Stimulated activated CD8-positive, alpha-beta memory T cell treated with anti-CD3 and anti-CD28 coated beads, Interleukin-4, amount 100 ng/mL, for 4 hours (primary cell): ENCODE measurements at places on chromosomes 5 and 9.

- no peak for DNase-seq
Measured at GRCh38 chr9:79682076-79682736, 110.4 kb downstream of the TLE4 start.

- no peak for DNase-seq
Measured at GRCh38 chr9:37061768-37062167, 27.7 kb upstream of the PAX5 start.

GRCh38 chr9:137459601-137460362 lies 648 bp upstream of the NSMF start:
- DNase-seq, result no peak

- DNase-seq, result no peak
Measured at GRCh38 chr5:1510151-1510561, 13.6 kb downstream of the LPCAT1 start.

DNA sequence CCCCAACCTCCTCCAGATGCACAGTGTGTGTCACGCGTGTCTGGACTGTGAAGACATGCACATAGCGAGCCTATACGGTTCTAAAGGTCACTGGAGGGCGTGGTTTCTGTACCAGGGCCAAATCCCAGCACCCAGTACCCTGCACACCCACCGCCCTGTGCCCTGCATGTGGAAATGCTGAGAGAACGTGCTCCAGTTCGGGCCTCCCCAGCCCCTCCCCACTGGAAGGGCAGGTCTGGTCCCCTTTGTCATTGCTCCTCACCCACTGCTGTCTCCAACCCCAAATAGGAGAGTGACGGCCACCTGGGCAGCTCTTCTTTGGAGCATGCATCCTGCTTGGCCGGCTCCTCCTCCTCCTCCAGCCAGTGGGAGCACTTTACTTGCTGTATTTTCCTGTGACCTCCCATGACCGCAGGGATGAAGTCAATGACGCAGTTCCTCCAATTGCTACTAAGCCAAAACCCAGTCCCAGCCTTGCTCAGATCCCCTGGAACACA lies 116.7 kb downstream of the WNK2 start:
- DNase-seq, result no peak

- no peak for DNase-seq
Measured at GRCh38 chr5:106269252-106269843, 1401.4 kb downstream of the EFNA5 start.

GRCh38 chr9:129595903-129596540 lies 24.9 kb downstream of the C9orf50 start:
- no peak for DNase-seq

DNA sequence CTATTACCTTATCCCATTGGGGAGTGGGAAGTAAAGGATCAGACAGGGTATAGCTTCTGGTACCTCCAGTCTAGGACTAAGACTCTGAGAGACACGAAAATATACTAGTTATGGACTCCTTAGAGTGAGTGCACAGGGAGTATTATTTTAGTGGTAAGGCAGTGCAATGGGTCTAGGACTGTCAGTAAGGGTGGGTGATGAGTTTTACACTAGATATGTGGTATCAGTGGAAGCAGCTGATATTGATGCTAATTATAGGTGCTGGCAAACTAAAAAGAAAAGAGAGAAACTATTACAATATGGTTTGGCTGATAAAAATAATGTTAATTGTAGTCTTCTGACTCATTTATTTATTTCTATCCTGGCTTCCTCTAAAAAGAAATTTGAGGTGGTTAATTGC lies 118.6 kb downstream of the UNC13B start:
- DNase-seq, result no peak

- no peak for DNase-seq
Measured at GRCh38 chr9:2615497-2615896, 6.1 kb upstream of the VLDLR start.

GRCh38 chr5:27062451-27062850 lies 24.1 kb upstream of the CDH9 start:
- DNase-seq, result no peak

GRCh38 chr9:84708400-84708799 lies 38.9 kb downstream of the NTRK2 start:
- DNase-seq, result no peak

DNA sequence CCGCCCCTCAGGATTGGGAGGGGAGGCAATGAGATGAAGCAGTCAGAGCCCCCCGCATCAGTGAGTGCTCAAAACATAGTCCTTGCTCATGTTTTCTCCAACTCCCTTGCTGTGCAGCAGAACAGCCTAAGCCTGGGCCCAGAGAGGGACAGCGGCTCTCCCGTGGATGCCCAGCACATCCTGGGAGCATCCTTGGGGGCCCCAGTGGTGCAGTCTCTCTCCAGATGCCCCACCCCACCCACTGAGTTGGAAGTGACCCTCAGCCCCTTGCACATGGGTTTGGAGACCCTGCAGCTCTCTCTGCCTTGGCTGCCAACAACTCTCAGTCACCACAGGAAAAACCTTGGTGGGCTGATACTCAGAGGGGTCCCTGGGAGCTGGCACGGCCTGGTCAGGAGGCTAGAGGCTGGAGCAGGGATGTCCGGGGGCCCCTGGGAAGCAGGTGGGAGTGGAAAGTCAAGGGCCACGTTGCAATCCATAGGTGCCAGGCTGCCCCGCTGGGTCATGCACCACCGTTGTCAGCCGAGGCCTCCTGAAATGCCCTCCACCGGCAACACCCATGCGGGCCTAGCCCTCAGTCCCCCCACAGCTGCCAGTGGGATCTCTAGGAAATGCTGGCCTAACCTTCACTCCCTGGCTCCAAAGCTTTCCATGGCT lies 242.5 kb downstream of the PBX3 start:
- no peak for DNase-seq

DNA sequence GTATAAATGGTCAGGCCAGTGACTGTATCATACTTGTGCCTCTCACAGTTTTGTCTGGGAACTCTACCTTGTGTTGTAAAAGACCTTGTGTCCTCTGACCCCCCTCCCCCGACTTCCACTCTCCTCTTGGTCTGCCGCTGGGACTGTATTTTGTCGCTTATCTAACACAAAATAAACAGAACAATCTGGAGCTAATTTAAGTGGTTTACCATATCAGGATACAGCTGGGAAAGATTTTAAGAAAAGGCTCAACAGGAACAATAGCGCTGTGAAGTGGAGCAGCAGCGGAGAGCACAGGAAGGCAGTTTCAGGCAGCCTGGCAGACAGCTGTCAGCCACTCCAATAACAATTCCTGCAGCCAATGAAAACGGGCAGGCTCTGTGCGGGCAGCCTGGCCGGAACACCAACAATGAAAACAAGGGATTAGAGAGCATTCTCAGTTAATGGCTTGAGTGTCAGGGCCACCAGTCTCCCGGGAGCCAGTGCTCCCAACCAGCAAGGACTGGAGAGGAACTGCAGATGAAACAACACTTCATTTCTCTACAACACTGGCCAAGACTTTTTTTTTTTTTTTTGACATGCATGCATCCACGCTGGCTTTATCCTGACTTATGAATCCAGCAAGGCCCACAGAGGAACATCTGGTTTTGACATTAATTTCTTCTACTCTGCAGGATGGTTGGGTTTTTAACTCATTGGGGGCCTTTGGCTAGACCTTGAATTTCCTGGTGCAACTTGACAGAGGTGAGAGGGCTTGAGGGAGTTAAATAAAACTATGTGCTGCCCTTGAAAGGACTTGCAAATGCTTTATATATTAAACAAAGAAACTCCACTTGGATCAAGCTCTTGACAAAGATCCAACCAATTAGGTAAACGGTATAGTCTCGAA lies 76.7 kb downstream of the ARSB start:
- no peak for DNase-seq

DNA sequence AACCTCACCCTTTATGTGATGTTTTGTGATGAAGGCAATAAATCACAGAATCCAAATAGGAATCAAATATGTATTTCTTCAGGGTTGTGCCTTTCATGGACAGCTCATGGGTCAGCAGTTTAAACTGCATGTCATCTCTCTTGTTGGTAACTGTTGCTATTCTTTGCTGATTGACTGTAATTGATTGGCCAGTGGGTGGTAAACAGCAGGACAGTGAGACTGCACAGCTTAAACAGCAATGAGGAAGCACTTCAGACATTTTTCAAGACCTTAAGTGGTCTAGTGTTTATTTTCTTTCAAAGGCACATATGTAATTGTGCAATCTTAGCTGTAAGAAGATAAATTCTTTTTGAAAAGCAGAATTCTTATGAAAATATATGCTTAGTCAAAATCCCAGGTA lies 260.5 kb downstream of the COX7C start:
- no peak for DNase-seq

GRCh38 chr5:81165493-81166119 lies 67.5 kb upstream of the CKMT2 start:
- DNase-seq, result peak; percentile 19

DNA sequence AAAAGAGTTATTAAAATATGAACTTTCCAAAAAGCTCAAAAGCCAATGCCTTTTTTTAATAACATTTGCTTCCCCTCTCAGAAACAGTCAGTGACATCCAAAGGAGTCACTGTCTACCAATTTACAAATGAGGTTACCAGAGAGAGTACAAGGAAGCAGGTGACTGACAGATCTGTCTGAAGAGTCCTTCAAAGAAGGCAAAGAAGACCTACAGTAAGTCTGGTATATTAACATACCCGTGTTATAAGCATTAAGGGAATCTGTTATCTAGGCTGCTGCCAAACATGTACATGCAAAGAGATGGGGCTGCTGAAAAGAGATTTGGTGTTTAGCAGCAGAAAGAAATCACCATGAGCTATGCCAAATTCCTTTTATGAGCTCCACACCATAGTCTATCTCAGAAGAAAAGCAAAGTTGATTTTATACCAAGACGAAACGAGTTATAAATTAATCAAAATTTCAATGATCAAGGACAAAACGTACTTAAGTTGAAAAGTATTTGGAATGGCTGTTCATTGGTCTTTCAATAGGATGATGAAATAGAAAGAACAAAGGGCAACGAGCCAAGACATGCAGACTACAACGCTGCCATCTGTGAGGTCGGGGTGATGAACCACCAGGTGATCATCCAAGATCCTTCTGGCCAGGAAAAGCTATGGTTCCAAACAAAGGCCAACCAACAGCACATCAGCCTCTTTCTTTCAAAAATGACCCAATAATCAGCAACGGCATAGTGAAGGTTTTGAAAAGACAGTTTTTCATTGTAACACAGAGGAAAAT lies 8.1 kb downstream of the PRELID2 start:
- DNase-seq, result no peak

GRCh38 chr9:72681283-72681630 lies 159.8 kb downstream of the TMC1 start:
- DNase-seq, result no peak

GRCh38 chr5:157670662-157671591 lies at the start of gene C5orf52:
Gene C5orf52 (plus strand): TSS chr5:157671533. CDS start chr5:157671615, 82 bp downstream.
- no peak for DNase-seq

DNA sequence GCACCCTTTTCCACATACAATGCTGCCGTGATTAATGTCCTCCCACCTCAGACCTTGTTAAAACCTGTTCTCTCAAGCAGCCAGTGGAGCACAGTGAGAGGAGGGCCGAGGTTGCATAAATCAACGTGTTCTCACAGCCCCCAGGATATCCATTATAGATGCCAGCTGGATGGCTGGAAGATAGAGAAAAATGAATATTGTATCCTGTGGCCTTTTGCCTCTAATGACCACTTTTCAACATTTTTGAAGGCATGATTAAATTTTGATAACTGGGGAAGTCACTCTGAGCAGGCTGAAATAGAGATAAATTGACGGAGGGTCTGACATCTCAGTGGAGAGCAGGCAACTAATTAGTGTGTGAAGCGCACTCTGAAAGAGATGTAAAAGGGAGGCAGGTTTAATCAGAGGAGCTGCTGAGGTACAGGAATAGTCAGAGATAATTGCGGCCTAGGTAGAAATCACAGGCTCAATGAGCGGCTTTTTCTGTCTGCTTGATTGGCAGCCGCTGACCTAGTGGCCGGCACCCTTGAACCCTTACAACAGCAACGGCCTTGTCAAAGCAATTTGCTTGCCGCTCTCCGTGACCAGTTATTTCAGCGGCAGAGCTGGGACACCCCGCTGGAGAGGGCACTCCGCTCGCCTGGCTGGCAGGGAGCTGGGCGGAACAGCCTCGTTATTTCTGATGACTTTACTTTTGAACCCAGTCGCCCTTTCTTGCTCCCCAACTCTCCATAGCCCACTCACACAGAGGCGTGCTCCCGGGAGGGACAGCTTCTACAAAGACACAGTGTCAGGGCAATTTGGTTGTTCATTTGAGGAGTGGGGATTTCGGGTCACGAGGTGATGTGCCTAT lies 560.7 kb downstream of the PSAT1 start:
- DNase-seq, result no peak

GRCh38 chr9:18442629-18443491 lies 31.1 kb upstream of the ADAMTSL1 start:
- DNase-seq, result peak; percentile 1

DNA sequence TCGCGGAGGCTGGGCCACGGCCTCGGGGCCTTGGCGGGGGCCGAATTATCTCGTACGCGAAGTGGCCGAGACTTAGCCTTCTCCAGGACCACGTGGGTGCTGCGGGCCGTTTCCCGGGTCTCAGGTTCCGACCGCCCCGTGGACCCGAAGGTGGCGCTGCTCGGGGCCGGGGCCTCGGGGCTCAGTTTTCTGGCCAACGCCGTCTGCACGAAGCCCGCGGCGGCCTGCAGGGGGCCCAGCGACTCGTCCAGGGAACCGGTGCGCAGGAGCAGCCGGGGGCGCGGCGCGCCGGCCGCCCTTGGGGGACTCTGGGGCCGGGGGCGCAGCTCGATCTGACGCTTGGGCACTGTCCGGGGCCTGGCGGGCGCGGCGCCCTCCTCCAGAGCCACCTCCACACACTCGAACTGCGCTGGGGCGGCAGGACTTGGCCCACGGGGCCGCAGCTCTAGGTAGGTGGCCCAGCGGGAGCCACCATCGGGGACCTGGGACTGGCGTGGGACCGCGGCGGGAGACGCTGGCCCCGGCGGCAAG lies 716 bp downstream of the PROB1 start:
- no peak for DNase-seq

GRCh38 chr9:115209601-115210306 lies 91.8 kb upstream of the TNC start:
- no peak for DNase-seq

- no peak for DNase-seq
Measured at GRCh38 chr5:159451197-159452052, 121.1 kb upstream of the IL12B start.

DNA sequence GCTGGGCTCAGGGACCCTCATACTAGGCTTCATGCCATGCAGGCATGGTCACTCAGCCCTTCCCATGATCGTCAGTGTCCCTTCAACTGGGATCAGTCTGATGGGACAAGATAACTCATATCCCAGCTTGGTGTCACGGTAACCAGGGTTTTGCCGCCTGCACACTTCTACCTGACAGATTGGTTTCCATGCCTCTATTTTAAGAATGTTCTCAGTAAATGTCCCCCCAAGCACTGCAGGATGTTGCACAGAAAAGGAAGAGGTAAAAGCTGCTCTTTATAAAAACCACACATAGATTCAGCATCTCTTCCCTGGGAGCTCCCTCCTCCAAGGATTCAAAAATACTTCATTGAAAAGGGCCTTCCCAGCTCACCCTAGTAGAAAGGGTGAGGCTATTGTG lies 56.1 kb downstream of the SLIT3 start:
- DNase-seq, result no peak

GRCh38 chr5:177312649-177313181 lies 1.0 kb upstream of the MXD3 start:
- DNase-seq, result no peak

GRCh38 chr9:136625101-136626065 lies 37.3 kb upstream of the EGFL7 start:
- DNase-seq, result no peak

GRCh38 chr9:129557192-129558036 lies 63.5 kb downstream of the C9orf50 start:
- no peak for DNase-seq
